Adrenal gland (tissue), 19 donors: ENCODE measurements at places on chromosomes 7 and 10. TPM values are rescaled to one million over a fixed set of nuclear protein-coding genes. Genes with fewer than 3 reads are reported as not detected.

- no peak for DNase-seq
Observed at GRCh38 chr7:45028138-45028919, 28.3 kb downstream of the CCM2 start.

GRCh38 chr7:80146545-80147182 lies 12.0 kb downstream of the GNAI1 start:
- DNase-seq = no peak

DNA sequence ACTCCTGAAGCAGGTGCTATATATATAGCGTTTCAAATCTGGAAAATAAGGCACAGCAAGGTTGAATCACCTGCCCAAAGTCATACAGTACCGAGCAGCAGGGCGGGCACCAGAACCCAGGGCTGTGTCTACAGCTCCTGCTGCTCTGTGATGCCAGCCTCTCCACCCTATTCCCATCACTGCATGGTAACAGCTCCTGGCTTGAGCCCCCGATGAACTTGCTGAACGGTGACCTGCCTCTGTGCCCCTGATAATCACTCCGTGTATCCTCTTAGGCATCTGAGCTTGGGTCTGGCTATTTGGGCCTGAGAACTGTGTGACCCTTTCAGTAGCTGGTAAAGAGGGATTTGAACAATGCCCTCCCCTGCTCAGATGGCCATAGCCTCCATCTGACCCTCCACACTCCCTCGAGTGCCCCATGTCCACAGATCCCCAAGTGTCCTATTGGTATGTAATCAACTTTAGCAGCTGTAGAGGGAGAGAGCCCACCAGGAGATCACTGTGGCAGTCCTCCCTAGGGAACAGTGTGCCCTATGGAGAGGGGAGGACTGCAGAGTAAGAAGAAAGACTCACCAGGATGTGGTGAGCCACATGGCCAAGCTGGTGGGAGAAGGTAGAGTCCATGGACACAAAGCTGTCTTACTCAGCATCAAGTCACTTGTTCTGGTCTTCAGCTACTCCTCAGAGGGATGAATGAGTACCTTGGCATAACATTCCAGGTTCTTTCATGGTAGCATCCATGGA lies 1.1 kb upstream of the ARHGAP22 start:
- peak; percentile 9 for DNase-seq

GRCh38 chr10:10540398-10540797 lies 477.3 kb upstream of the CELF2 start:
- no peak for DNase-seq

GRCh38 chr10:30447125-30447799 lies 13.3 kb downstream of the MAP3K8 start:
- no peak for DNase-seq

- no peak for DNase-seq
Observed at GRCh38 chr7:80369321-80369720, 142.5 kb downstream of the GNAT3 start.

Gene ERVW-1
- not detected for total RNA-seq

Gene CCDC172
- total RNA-seq = not detected

Gene SORCS1
- total RNA-seq = 1.1 TPM

Gene VPS26A
- total RNA-seq = 51.3 TPM
